ENCODE measurements at places on chromosomes 1 and 21.
A peak's percentile ranks its signal among the peaks of the same experiment; 100 is the strongest.

GRCh38 chr1:98129491-98129890 lies 208.7 kb upstream of the DPYD start:
- DNase-seq = no peak

DNA sequence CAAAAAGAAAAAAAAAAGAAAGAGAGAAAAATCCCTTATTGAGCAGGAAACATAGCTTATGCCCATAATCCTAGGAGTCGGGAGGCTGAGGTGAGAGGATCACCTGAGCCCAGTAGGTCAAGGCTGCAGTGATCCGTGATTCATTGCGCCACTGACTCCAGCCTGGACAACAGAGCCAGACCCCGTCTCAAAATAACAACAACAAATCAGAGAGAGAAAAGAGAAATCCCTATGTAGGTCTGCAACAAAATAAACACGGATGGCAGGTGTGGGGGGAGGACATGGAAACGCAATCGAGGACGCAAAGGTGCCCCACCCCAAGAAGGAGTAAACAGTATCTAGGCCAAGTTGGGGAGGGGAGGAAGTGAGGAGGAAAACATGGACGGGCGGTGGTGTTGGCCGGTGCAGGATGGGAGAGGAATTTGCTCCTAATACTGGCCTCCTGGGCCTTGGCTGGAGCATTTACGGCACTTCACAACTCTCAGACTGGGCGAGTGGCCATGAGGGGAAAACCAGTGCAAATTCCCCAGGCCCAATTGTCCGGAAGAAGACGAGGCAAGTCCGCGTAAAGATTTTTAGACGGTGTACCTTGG lies 609 bp upstream of the CHTOP start:
- DNase-seq = no peak

- no peak for DNase-seq
Observed at GRCh38 chr21:19540287-19540686, 1136.7 kb upstream of the TMPRSS15 start.

DNA sequence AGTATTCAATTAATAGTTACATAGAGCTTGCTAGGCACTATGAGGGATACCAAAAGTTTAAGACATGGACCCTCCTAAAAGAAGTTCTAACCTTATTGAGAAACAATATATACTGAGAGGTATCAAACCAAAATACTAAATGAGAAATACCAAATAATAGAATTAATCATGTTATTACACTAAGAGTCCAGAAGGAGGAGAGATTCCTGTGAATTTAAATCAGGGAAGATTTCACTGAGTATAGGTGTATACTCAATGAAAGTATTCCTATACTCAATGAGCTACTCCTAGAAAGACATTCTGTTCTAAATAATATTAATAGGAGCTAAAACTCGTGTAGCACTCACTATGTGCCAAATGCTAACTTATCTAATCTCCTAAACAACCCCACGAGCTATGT lies 9.4 kb downstream of the CR1L start:
- DNase-seq = no peak

GRCh38 chr1:3868464-3869006 lies 11.3 kb downstream of the DFFB start:
- DNase-seq = no peak

DNA sequence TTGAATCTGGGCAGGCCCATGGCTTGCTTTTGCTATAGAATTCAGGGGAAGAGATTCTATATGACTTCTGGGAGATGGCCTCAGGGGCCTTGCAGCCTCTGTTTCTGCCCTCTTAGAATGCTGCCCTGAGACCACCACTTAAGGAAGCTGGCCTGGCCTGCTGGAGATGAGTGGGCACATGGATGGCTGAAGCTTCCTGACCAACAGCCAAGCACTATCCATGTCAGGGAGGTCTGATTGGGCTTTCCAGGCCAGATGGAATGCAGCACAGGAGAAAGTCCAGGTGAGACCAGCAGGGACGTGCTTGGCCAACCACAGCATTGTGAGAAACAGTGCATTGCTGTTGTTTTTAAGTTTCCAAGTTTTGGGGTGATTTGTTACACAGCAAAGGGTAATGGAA lies 308.1 kb downstream of the PTPRU start:
- no peak for DNase-seq

DNA sequence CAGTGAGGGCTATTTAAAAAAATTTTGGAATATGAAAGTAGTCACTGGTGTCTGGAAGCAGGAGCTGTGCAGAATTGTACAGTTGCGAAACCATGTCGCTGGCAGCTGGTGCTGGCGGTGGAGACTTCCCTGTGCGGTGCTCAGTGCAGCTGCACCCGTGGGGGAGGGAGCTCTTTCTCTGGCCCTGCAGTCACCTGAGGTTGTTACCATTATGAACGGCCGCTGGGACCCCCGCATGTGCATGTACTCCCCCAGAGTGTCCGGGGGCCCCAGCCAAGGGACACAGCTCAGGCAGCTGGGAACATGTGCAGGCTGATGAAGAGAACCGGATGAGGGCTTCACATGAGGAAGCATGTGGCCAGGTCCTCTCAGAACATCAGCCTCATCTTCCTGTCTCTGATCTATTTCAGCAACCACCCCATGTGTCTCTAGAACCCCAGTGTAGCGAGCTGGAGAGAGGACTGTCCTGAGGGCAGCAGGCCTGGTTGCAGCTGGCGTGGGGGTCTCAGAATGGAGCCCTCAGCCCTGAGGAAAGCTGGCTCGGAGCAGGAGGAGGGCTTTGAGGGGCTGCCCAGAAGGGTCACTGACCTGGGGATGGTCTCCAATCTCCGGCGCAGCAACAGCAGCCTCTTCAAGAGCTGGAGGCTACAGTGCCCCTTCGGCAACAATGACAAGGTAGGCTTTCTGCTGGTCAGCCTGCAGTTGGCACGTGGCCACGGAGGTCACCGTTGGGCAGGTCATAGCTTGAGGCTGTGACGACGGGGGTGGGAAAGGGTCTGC lies at the start of gene TRPM2:
Gene TRPM2 (plus strand): TSS at position 431 of the 780 bp plus-strand sequence. CDS start 80 bp downstream, at position 511.
- no peak for DNase-seq

DNA sequence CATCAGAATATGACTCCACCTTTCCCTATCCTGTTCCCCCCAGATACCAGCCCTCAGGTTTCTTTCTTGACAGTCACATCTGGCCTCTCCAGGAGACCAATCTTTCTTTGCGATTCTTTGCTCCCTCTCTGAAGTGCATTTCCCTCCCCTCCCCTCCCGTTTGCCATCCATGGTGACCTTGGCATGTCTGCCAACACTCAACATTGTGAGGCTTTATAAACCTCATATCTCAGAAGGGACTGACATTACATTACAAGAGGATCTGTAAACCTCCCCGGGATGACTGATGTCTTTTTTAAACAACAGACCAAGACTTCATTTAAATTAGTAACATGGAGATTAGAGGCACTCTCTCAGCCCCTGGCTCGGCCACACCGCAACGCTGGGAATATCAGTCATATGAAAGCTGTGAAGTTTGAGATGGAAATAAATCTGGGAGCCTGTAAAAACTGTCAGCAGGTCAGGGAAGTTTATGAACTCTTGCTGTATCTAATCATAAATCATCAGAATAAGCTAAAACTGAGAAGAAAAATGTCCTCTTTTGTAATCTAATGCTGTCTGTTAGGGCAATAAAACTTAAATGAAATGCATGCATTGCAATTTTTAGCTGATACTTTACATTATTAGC lies 401.7 kb upstream of the PROX1 start:
- DNase-seq = no peak

- DNase-seq = no peak
Observed at GRCh38 chr1:10832703-10833102, 36.3 kb upstream of the CASZ1 start.

- DNase-seq = no peak
Observed at GRCh38 chr1:246788895-246789338, 64.7 kb downstream of the SCCPDH start.

DNA sequence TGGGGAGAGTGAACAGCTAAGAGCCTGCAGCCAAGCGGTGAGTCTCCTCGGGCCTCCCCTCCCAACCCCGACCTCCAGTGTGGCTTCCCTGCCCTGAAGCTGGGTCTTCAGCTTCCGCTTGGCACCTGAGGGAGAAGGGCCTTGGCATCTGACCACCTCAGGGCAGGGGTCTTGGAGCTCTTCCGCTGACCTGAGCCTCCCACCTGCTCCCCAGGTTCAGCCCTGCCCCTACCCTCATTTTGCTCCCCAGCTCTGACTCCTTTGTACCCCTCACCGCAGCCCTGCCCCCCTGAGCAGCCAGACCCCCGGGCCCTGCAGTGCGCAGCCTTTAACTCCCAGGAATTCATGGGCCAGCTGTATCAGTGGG lies 4.9 kb downstream of the ADAMTSL4 start:
- no peak for DNase-seq

GRCh38 chr1:190679044-190679443 lies 201.4 kb upstream of the BRINP3 start:
- no peak for DNase-seq

DNA sequence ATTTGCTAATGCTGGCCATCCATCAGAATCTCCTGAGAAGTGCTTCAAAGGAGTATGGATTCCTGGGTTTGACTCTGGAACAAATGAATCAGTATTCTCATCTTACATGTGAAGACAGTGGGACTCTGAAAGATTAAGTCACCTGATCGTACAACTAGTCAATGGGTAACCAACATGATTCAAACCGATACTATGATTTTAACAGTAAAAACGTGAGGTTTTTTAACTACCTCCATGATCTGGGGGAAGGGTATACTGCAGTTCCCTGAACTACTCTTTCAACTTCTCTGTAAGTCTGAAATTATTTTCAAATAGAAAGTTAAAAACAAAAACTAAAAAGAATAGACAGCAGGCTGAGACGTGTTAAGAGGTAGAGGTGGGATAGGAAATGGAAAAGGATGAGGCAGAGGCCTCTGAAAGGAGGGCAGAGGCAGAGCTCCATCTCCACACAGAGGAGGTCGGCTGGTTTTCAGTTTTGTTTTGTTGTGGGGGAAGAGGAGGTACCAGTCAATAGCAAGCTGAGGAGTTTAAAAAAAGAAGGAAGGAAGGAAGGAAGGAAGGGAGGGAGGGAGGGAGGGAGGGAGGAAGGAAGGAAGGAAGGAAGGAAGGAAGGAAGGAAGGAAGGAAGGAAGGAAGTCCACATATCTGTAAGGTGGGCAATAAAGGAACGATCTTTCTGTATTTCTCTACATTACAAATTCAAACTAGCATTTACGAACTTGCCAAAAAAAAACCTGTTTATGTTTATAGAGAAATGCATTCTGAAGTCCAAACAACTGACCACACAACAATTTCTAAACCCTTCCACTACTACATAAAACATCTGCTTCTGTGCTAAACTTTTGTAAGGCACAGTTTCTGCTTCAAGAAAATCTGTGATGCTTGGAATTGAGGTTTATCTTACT lies 213.1 kb downstream of the RERE start:
- DNase-seq = no peak

- DNase-seq = no peak
Observed at GRCh38 chr1:160951443-160952128, 3.0 kb downstream of the ITLN2 start.

- no peak for DNase-seq
Observed at GRCh38 chr1:77794550-77794949, 15.1 kb downstream of the MIGA1 start.

DNA sequence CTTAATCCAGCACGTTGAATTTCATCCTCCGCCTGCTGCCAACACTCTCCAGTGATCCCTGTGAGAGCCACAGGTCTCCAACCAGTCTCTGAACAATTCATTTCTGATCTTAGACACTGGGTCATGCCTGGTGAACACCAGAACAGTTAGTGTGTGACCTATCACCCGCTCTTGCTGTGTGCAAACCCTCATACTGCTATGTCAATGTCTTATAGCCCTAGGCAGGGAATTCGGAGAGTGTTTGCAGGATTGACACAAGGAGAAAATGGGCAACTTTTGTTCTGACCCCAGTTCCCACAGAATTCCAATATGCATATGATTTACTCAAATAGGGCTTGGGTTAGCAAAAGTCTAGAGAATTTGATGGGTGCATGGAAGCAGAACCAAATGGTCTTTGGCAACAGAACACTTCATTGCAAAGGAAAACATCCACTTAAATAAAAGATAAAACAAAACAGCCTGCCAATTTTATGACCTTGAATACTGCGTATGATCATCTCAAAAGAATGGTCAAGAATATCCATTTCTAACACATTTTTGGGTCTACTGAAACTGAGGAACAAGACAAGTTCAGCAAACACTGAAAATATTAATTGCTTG lies 23.0 kb upstream of the GUCA2B start:
- DNase-seq = no peak

DNA sequence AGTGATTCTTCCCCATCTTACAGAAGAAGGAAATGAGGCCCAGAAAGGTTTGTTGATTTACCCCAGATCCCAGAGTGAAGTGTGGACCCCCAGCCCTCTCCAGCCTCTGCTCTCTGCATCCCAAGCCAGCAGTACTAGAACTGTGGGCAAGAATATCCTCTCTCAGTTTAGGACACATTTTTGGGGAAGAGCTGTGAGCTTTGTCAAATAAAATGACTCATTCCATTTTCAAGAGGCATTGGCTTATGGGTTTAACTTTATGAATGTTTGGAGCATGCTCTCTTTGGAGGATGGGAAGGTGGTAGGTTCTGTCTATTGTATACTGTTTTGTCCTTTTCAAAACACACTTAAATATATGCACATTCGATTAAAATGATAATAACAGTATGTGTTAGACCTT lies 70.6 kb upstream of the CNTN2 start:
- DNase-seq = no peak

- no peak for DNase-seq
Observed at GRCh38 chr1:94805912-94806311, 14.2 kb upstream of the SLC44A3 start.

- DNase-seq = no peak
Observed at GRCh38 chr1:17671314-17671705, 83.8 kb upstream of the ACTL8 start.

DNA sequence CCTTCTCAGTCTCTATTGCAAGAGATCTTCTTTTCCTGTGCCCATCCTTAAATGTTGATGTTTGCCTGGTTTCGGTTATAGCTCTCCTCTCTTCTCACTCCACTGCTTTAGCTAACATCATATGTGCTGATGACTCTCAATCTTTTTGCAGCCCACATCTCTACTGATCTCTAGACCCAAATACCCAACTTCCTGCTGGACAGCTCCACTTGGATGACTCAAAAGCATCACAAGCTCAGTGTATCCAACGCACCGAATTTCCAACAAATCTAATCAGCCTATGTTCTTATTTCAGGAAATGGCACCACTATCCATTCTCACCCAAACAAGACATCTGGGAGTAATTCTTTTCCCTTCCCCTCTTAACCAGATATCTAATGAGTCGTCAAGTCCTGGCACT lies 79.1 kb upstream of the ARTN start:
- no peak for DNase-seq

GRCh38 chr1:43912607-43913006 lies 21.0 kb upstream of the ARTN start:
- peak; percentile 12 for DNase-seq
